KBM-7 (cell line): ENCODE measurements at places on chromosomes 11 and 22.

DNA sequence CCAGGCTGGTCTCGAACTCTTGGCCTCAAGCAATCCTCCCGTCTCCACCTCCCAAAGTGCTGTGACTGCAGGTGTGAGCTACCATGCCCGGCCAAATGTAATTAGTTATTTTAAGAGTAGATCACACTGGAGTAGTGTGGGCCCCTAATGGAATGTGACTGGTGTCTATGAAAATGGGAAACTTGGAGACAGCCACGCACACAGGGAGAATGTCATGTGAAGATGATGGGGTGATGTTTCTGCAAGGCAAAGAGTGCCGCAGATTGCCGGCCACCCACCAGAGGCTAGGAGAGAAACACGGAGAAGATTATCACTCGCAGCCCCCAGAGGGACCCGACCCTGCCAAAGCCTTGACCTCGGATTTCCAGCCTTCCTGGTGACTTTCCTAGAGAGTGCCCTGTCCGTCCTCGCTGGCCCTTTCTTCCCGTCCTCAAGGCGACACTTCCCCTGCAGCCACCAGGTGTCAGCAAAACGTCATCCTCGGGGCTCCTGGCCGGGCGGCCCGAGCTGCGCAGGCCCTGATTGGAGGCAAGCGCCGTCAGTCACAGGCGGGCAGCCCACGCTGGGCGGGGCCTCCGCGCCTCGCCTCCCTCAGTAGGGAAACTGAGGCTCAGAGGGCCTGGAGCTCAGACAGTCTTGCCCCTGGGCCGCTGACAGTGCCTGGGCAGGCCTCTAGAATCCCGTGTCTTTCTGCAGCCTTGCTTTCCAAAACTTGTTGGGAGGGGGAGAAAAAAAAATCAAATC, 16.3 kb downstream of the CRYBB2 start:
- peak; percentile 62 for DNase-seq

GRCh38 chr22:24181088-24181995, at the start of gene SUSD2:
Gene SUSD2, plus strand, starts transcription at chr22:24181487. Its CDS starts 33 bp downstream, at chr22:24181520.
- no peak for DNase-seq

GRCh38 chr11:132858223-132858622, 674.1 kb downstream of the OPCML start:
- peak; percentile 1 for DNase-seq

DNA sequence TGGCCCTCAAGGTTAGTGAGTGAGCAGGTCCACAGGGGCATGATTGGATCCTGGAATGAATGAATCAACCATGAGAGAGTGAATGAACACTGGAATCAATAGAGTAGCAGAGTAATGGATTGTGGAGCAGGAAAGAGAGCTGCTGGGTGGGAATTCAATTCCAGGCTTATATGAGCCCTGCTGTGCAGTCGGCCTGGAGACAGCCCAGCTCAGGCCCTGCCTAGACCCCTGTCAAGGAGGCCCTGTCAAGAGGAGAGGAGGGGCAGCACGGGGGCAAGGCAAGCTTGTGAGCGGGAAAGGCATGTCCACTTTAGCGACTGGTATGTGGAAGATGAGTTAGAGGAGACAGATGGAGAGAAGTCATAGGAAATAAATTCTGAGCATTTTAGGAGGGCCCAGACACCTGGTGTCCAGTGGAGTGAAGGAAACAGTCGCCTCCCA, 1.3 kb upstream of the FOLR1 start:
- no peak for DNase-seq

GRCh38 chr11:27358296-27358695, 4.7 kb downstream of the CCDC34 start:
- DNase-seq: no peak

- DNase-seq: no peak
These were observed 129.4 kb downstream of the OSBP2 start for GRCh38 chr22:30824096-30824495.

DNA sequence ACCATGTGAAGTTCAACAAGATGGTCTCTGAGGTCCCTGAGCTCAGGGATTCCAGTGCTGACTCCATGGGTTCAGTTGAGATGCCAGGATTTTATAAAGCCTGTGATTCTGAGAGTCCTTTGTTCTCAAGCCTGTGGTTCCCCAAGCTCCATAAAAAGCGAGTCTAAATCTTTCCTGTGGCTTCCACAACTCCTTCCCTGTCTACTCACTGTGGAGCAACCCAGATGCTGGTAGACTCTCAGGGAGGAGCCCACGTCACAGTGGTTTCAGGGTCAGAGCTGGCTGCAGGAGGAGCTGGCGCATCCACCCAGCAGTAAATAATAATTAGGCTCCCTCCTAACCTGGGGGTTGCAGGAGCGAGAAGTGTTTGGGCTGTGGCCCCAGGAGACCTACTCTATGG, 2.0 kb upstream of the RELT start:
- no peak for DNase-seq

DNA sequence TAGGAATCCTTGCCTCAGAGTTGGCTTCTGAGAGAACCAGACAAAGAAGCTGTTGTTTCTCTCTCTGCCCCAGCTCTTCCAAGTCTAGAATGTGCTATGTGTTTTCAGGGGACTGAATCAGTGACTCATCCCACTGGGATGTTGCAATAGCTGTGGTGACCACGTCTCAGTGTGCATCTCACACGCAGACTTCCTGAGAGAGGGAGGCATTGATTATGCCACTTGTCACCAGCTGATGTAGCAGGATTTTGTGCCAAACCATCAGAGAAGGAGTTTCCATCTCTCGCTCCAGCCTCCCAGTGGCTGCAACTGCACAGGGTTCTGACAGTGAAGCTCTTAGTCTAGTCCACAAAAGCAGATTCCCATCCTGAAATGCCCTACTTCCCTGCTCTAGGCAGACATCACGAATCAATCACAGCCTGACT, 455.8 kb downstream of the MIAT start:
- peak; percentile 39 for DNase-seq

- no peak for DNase-seq
These were observed 12.4 kb upstream of the NUP160 start for GRCh38 chr11:47860536-47860935.

- no peak for DNase-seq
These were observed 35.9 kb upstream of the SESN3 start for GRCh38 chr11:95266751-95267374.

DNA sequence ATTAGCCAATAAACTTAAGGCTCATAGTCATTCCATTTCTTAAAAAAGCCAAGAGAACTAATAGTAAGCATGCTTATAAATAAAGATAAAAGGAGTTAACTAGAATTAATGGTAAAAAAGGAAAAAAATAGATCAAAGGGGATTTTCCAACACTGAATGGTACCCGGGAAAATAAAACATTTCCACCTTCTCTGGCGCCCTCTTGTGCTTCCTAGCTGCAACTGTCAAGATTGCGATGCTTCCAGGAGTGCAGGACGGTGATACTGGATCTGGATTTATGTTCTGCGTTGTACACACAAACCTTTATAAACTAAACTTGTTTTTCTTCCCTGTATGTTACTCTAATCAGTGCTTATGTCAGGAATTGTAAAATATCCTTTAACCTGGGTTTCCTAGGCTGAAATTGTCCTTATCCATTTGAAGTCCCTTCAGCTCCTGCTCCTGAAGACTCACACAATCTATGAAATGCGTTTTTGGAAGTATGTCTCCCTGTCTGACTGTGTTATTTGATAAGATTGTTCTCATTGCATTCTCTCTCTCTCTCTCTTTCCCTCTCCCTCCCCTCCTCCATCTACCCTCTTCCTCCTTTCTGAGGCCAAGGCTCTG, 9.6 kb upstream of the HTATIP2 start:
- DNase-seq: peak; percentile 27

DNA sequence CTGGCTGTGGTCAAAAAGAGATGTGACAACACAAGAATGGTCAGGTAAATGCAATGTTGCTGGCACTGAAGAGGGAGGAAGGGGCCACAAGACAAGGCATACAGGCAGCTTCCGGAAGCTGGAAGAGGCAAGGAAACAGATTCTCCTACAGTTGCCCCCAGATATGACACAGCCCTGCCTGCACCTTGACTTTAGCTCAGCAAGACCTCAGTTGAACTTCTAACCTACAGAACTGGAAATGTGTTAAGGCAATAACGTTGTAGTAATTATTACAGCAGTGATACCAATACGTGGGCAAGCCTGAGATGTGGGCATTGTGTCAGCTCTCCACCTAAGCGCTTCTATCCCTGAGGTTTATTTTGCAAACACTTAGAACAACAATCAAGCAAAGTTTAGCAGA, 4.2 kb upstream of the KIAA0930 start:
- no peak for DNase-seq

GRCh38 chr11:69166218-69167115, 10.7 kb downstream of the SMIM38 start:
- DNase-seq: peak; percentile 60

GRCh38 chr11:75733431-75734107, 15.9 kb downstream of the MOGAT2 start:
- peak; percentile 83 for DNase-seq
